Glomerular endothelial cell (primary cell): ENCODE measurements at places on chromosomes 6 and 20. TPM values are rescaled to one million over a fixed set of nuclear protein-coding genes. Genes with fewer than 3 reads are reported as not detected.

- no peak for DNase-seq
Observed at GRCh38 chr6:15622045-15622740, 40.6 kb downstream of the DTNBP1 start.

- DNase-seq: no peak
Observed at GRCh38 chr20:33655164-33655563, 7.0 kb upstream of the C20orf144 start.

DNA sequence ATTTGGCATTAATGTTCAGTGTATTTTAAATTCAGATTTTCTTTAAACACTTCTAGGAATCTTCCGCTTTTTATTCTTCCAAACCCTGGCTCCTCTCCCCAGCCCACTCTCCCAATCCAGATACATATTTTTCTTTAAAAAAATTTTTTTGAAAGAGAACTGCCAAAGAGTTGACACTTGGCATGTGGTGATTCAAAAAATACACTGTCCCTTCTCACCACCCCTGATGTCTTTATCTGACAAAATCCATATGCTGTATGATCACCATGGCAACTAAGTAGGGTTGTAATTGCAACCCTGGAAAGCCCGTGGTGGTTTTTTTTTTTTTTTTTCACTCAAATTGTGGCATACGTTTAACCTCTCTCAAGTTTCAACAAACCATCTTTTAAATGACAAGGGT, 355.8 kb upstream of the SASH1 start:
- no peak for DNase-seq

DNA sequence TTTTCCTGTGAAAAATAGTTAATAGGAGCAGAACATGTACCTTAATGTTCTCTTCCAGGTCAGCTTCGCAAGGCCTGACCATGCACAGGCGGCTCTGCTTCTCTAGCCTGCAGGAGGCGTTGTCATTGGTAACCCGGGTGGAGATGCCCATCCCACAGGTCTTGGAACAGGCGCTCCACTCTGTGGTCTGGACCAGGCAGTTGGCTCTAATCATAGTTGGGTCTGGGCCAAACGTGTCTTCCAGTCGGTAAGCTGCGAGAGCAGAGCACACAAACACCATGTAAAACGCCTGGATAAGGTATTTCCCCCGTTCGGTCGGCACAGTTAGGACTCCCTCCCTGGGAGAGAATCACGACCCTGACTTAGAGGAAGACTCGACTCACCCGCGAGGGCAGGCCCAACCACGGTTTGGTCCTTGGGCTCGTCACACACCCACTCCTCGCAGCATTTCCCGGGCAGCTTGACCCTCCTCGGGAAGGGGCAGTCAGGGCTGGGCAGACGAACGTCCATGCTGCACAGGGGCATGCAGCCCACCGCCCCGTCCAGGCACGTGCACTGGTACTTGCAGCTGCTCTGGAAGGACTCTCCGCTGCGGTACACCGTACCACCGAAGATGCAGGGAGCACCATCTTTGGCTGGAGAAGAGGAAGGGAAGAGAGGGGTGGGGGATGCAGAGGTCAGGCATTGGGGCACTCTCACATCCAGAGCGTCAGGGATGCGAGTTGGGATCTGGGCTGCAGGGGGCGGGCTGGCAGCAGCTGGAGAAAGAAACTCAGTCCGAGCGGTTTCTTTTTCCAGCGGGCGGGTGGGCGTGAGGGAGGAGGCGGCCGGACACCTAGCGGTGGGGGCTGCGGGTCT, 1.0 kb downstream of the CCN2 start:
- DNase-seq: no peak

DNA sequence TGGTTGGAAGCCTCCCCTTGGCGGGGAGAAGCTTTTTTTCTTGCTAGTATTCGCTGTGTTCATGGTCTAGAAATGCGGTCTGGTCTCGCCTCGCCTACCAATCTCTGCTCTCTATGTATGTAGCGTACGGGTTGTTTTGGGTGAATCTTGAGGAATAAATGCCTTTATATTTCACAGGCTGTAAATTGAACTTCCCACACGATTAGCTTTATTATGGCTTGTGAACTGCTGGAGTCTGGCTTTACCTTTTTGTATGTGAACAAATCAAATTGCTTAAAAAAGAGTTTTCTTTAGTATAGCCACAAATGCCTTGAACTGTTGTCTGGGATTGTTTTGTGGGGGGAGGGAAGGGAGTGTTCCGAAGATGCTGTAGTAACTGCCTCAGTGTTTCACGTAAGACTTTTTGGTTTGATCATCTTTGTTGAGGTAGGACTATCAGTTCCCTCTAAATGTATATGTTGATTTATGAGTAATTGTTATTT, 2.2 kb downstream of the INSM1 start:
- DNase-seq: no peak

DNA sequence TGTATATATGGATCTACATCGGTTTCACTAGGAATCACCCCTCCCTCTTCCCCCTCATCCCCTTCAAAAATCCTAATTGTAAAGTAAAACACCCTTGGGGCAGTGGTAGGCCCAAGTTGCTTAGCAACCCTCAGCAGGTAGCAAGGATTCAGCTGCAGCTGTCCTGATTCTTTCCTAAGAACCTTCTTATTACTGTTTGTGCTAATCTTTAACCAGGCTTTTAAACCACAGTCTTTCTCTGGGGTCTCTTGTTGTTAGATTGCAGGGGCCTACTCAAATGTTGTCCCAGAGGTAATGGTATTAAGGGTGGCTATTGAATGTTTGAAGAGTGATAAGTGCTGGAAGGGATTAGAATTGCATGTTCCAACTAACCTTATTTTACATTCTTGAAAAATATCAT, 46.4 kb downstream of the PRL start:
- no peak for DNase-seq

- DNase-seq: peak; percentile 82
Observed at GRCh38 chr6:25173951-25174474, 105.2 kb upstream of the CARMIL1 start.

DNA sequence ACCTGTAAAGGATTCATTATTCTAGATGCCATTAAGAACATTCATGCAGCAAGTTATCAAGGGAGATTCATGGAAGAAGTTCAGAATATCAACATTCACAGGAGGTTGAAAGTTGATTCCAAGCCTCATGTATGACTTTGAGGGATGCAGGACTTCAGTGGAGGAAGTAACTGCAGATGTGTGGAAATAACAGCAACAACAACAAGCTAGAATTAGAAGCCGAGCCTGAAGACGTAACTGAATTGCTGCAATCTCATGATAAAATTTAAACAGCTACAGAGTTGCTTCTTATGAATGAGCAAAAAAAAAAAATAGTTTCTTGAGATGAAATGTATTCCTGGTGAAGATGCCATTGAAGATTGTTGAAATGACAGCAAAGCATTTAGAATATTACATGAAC, 73.3 kb upstream of the NXT1 start:
- no peak for DNase-seq

DNA sequence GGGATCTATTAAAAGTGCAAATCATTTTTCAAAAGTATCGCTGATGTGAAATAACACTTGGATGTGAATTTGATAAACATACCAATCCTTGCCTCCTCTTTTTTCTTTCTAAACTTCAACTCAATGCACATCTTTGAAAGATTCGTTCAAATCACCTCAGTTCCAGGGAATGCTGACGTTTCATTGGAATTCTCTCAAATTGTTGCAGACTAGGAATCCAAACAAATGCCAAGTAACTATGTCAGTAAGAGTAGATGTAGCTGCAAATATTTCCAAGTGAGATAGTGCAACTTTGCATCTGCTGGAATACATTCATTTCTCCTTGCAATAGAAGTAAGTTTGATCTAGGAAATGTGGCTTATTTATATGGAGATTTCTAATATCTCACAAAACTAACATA, 220.7 kb downstream of the FUT9 start:
- no peak for DNase-seq

The TNF gene
- total RNA-seq: 0.88 and 4.4 TPM in 2 replicates

DNA sequence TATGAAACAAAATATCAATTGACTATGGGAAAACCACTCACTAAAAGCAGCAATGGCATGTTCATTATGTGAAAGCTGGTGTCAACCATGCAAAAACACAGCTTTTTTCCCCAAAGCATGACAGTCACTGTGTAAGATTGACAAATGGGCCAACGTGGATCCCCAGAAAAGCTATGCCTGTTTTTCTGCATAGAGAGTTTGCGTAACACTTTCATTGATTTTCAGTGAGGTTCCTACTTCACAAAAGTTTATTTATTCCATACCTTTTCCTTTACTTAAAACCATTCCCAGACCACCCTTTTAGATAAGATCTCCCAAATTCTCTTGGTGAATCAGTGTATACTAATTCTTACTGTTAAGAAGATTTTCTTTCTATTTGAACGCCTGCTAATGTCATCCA, 138.4 kb upstream of the GLP1R start:
- no peak for DNase-seq

- no peak for DNase-seq
Observed at GRCh38 chr6:1535295-1535694, 74.4 kb upstream of the FOXC1 start.

DNA sequence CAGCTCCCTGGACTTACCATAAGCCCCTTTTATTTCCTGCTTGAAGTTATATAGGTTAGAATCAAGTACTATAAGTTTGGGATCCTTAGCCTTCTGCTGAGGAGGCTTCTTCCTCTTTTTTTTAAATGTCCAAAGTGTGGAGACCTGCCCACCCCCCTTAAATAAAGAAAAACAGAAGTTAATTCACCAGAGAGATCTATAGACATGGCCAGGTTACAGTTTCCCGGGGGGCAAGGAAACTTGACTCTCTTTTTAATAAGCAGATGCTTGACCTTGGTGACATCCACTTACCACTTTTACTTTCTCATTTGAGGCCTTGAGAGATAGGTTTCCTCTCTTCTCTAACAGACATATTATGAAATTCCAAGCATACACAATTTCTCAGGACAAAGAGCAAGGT, 88.3 kb downstream of the BMP2 start:
- DNase-seq: no peak

DNA sequence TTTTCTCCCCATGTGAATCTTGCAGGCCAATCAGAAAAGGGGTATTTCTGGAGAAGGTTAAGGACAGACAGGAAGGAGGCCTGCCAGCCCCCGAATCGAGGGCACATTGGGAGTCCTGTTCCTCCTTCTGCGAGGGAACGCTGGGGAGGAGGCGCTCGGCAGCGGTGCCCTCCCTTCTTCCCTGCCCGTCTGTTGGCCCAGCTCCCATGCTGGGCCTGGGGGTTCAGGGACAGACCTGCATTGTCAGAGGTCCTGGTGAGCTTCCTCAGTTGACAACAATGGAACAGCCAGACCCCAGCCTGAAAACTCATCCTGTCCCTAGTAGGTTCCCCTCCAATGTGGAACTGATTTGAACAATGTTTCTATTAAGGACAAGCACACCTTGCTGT, 15.1 kb upstream of the SYNJ2 start:
- no peak for DNase-seq

DNA sequence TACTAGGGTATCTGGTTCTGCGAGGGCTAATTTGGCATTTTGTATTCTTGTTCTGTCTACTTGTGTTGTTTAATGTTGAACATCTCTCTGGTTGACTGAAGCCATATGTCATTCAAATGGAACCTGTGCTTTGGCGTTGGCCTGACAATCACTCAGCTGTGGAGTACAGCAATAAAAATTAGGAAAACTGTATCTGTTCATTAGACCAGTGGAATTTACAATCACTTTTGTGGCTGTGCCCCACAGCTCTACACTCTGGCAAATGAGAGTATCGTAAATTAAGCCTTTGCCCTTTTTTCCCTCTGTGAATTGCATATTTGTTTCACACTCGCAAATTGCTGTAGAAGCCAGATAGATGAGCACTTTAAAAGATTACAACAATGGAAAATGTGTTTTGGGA, 102.0 kb downstream of the ARID1B start:
- DNase-seq: no peak

GRCh38 chr20:47066484-47067270, 172.0 kb downstream of the EYA2 start:
- DNase-seq: no peak

DNA sequence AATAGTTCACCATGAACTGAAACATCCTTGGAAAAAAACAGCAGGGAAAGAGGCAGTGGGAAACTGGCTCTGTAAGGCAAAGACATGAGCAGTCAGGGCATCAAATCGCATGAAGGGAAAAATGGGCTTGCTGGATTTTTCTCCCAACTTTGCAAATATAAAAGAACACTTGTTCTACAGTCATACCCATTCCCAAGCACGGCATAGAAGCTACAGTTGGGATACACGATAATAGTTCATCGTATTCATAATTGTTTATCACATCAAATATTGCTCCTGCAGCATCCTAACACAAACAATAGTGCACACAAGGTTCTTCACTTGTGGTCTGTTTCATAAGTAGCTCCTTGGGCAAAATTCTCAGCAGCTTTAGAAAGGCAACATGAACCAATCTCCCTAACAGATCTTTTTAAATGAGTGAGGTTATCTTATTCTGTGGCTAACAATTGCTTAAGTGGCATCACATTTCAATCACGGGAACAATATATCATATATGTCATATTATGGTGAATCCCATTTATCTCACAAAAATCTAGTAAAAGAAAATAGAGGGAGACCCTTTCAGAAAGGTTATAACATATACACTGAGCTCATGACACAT, 243.9 kb downstream of the PKHD1 start:
- DNase-seq: no peak

The ZNF165 gene
- 0.23 and 0.97 TPM in 2 replicates for total RNA-seq

GRCh38 chr6:128655978-128656498, 135.6 kb upstream of the PTPRK start:
- peak; percentile 89 for DNase-seq

DNA sequence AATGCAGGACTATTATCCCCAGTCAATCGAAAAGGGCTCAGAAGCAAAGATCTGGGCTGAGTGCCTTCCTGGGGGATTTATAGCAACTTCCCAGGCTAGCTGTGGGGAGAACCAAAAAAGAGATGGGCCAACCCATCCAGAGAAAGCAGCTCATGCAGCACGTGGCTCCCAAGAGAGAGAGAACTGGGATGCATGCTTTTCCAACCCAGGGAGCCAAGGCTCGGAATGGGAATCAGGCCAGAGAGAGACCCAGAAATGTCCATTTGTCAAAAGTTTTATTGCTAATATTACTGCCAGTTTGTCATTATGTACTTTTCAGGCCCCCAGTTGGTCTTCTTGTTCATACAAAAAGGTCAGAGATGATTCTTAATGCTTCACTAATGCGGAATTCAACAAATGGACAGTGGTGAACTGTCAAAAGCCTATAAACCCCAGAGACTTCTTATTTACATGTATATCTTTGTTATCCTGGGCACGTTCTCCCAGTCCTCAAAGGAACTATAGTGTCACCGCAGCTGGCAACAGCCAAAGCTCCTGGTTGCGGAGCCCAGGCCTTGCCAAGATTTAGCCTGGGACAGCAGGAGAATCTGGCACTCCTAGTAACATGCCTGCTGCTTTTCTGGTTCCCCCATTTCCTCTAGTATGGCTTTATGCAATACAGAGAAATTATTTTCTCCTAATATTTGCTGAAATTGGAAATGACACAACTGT, 139.1 kb upstream of the POU3F2 start:
- no peak for DNase-seq

GRCh38 chr6:43275801-43276576, 22.1 kb upstream of the SLC22A7 start:
- no peak for DNase-seq

DNA sequence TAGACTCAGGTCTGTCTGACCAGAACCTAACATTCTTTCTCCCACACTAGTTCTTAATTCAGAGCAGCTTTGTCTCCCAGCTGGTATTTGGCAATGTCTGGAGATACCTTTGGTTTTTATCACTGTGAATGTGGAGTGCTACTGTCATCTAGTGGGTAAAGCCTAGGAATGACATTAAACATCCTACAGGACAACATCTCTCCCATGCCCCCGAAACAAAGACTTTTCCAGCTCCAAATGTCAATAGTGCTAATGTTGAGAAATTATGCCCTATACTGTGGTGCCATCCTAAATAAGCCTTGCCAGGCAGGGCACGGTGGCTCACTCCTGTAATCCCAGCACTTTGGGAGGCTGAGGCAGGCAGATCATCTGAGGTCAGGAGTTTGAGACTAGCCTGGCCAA, 4.2 kb upstream of the TTPAL start:
- DNase-seq: no peak
